ENCODE measurements at places on chromosomes 13 and 19. TPM values are rescaled to one million over a fixed set of nuclear protein-coding genes. Genes with fewer than 3 reads are reported as not detected.
A peak's percentile ranks its signal among the peaks of the same experiment; 100 is the strongest.

Gene ZNF66
- 39.4 TPM for total RNA-seq

GRCh38 chr13:60584976-60585375 lies 188.0 kb downstream of the TDRD3 start:
- DNase-seq, result no peak

DNA sequence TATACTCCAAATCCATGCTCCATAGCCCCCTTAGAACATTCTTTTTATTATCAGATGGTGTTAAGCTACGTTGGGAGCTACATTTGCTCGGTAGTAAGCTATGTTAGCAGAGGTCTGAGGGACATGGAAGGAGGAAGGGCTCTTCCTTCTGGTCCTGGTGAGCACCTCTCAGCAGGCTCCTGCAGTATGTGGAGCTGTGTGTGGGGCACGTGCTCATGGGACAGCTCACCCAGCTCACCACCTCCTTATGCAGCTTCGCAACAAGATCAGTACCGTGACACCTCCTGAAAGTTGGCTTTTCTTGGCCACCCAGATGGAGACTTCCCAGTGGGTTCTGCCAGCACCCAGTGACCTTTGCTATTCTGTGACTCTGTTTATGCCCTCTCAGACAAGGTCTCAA lies 400.5 kb upstream of the SLC10A2 start:
- DNase-seq, result no peak

GRCh38 chr13:30816736-30817135 lies 81.4 kb downstream of the ALOX5AP start:
- DNase-seq, result no peak

DNA sequence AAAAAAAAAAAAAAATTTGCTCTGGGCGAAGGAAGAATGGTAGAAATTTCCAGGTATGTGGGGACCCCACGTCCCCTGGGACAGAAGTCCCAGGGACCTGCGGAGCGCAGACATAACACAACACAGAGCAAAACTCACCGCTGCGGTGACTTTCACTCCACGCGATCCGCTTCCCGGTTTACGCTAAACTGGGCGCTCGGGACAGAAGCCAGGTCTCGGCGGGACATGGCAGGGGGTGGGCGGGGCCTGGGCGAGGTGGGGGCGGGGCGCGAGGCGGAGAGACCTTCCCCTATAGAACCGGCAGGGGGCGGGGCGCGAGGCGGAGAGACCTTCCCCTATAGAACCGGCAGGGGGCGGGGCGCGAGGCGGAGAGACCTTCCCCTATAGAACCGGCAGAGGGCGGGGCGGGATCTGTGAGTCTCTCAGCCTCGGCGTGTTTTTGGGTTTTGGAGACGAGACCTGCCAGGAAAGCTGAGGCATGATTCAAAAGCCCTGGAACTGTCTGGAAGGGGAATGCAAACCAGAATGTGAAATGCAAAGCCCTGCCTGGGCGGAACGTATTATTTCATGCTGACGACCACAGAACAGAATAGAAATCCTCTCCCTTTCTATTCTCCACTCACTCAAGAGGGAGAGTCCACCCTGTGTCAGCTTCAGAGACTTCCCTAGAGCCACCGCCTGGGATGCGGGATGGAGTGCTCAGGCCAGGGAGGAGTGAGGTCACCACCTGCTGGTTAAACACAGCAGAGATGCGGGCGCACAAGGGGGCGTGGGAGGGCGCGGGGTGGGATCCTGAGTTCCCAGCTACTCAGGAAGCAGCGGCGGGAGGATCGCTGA lies 20.2 kb upstream of the ERVV-1 start:
- DNase-seq, result peak; percentile 78

DNA sequence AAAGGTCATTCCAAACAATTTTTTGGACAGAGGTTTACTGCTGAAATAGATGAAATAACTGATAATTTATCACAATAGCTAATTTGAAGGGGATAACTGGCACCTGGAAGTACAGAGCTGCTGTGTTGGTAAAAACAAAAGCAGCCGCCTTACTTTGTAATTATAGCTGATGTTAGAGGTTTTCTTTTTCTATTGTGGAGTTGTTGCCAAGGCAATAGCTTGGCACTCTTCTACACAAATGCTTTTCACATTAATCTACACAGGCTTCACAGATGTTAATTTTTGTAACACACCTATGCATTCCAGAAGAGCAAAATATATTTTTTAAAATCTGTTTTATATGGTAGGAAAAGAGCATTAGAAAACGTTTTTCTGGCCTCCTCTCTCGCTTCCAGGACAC lies 56.9 kb downstream of the LACC1 start:
- no peak for DNase-seq

Gene CEACAM3
- not detected for total RNA-seq

Gene ZNF682
- 14.2 TPM for total RNA-seq

GRCh38 chr13:79413521-79413920 lies 7.5 kb upstream of the RBM26 start:
- DNase-seq, result no peak

- DNase-seq, result no peak
Measured at GRCh38 chr13:74111901-74112824, 22.0 kb downstream of the KLF12 start.

DNA sequence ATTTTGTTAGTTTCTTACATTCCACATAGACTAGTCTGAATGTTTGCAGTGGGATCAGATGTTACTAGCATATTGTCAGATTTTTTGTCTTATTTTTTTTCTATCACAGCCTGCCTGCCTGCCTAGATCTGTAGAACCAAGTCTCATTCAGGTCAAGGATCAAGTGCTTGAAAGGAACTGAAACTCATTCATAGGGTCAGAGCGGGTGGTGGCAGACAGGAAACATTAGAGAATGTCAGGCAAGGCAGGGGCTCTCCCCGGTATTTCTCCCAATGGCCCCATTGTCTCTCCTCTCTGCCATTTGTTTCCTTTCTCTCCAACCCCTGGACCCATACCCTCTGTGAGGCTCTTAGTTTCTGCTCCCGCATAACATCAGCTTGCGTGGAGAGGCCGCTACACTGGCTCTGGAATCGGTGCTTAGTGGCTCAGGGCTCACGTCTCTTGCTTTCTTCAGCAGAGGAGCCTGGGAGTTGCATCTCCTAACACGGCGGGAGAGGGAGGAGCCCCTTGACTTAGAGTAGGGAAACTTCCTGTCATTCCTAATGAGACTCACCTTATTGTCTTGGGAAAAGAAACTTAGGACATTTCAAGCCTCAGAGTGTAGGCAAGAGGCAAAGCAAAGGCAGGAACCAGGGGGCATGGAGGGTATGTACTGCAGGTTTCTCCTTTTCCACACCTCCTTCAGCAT lies 35.6 kb upstream of the SPATA13 start:
- DNase-seq, result no peak

All from cerebellum (tissue), 4 donors.